ENCODE measurements at places on chromosomes 6 and 20.

DNA sequence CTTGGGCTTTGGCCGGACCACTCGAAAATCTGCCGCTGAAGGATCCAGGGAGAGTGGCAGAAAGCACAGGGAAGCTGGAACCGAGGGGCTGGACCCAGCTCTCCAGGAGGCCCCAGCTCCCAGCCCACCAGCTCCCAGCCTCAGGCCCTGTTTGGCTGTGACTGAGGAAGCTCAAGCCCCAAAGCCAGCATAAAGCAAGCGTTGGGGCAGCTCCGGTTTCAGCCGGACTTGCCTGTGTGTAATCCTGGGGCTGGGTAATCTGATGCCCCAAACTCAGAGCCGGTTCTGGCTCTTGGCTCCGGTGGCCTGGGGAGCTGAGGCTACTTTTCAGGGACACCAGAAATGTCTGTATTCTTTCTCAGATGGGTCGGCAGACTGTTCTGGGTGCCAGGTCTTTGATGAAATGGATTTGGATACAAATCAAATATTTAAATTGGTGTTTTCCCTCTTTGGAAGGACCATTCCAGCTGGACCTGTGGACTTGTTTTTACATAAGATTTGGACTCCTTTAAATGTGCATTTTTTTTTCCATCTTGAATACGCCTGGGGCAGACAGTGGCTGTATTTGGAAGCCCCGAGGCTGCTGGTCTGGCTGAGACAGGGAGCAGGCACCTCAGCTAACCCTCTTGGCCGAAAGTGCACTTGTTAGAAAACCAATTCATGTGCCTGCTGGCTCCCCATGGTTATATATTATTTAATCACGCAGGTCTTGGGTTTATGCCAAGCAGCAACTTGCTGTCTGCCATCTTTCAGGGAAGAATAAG lies 29.7 kb downstream of the RPP40 start:
- no peak for DNase-seq

GRCh38 chr20:54026295-54027064 lies 43.9 kb downstream of the BCAS1 start:
- no peak for DNase-seq

DNA sequence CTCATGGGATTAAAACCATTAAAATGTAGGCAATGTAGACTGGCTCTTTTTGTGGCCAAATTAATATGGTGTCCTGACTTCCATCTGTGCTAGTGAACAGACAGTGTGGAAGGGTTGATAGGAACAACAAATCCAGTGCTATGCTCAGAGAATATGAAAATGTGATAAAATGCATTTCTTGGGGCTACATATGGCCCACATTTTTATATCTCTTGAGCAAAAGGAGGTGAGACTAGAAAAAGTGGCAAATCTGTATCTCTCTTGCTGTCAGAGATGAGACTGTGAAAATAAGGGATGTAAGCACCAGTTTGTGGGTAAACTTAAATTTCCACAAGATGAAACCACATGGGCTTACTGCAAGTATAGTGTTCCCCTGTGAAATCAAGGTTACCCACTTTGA lies 162.1 kb downstream of the PHF3 start:
- DNase-seq, result no peak

- no peak for DNase-seq
These were observed 196.5 kb downstream of the SLC24A3 start for GRCh38 chr20:19408971-19409370.

- no peak for DNase-seq
These were observed 156.6 kb upstream of the HCRTR2 start for GRCh38 chr6:55017555-55018300.

Measured in caudate nucleus (tissue), 63 donors.